ENCODE measurements at places on chromosomes 2 and 18.
A peak's percentile ranks its signal among the peaks of the same experiment; 100 is the strongest.

DNA sequence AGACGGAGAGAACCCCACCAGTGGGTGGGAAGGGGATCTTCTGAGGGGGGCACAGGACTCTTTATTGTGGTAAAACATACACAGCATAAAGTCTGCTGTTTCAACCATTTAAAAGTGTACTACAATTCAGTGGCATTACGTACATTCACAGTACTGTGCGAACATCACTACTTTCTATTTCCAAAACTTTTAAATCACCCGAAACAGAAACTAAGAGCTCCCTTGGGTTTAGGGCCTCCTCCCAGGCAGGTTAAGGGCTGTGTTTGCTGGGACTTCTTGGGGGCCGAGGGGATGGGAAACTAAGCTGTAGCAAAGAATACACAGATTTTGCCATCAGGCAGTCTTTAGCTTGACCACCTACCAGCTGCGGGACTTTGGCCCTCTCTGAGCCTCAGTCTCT, 242.0 kb downstream of the HAUS1 start:
- DNase-seq, result no peak

- no peak for DNase-seq
Measured at GRCh38 chr2:126906781-126907180, 8.1 kb downstream of the TEX51 start.

- DNase-seq, result peak; percentile 58
Measured at GRCh38 chr2:42359965-42360483, 993 bp downstream of the COX7A2L start.

- no peak for DNase-seq
Measured at GRCh38 chr2:217890445-217890844, 112.3 kb downstream of the TNS1 start.
